ENCODE measurements at places on chromosomes 2 and 18.

GRCh38 chr2:183552716-183553115 lies 428.5 kb downstream of the NUP35 start:
- DNase-seq, result no peak

DNA sequence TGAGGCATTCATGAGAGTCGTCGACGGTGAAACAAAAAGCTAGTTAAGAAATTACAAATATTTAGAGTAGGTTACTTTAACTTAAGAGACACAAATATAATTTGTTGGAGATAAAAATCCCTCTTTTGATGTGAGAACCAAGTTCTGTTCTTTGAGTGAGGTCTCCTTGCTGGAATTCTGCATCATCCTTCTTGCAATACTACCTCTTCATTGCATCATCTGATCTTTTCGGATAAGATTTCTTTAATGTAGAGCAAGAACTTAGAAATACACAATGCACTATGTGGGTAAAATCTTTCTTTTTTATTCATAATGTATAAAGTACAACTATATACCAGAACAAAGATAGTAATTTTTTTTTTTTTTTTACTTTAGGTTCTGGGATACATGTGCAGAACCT lies 118.4 kb downstream of the ARL4C start:
- DNase-seq, result peak; percentile 83

DNA sequence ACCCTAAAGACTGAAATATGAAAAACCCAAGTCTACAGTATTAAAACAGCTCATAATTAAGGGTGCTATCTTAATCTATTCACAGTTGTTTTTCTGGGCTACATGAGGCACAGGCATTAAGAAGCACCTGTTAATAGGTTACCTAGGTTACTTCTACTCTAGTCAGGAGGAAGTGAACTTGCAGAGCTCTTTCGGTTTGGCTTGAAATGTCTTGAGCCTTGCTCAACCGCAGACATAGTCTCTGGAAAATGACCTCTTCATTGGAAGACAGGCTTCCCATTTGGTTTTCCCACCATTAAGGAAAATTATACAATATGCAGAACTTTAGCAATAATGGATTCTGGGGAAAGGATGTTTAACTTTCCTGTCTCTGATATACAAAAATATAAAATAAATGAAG lies 142.3 kb upstream of the KCNJ3 start:
- no peak for DNase-seq

- DNase-seq, result no peak
Measured at GRCh38 chr2:156399224-156399949, 36.8 kb upstream of the GPD2 start.

- peak; percentile 39 for DNase-seq
Measured at GRCh38 chr2:227033471-227034148, 130.4 kb downstream of the COL4A4 start.

DNA sequence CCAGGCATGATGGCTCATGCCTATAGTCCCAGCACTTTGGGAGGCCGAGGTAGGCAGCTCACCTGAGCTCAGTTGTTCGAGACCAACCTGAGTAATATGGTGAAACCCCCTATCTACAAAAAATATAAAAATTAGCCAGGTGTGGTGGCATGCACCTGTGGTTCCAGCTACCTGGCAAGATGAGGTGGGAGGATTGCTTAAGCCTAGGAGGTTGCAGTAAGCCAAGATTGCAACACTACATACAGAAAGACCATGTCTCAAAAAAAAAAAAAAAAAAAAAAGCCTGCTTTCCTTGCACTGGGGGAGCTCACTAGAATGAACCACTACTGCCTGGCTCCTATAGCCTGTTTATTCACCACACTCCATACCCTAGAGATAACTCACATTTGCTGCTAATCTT lies 7.4 kb upstream of the MAT2A start:
- no peak for DNase-seq

DNA sequence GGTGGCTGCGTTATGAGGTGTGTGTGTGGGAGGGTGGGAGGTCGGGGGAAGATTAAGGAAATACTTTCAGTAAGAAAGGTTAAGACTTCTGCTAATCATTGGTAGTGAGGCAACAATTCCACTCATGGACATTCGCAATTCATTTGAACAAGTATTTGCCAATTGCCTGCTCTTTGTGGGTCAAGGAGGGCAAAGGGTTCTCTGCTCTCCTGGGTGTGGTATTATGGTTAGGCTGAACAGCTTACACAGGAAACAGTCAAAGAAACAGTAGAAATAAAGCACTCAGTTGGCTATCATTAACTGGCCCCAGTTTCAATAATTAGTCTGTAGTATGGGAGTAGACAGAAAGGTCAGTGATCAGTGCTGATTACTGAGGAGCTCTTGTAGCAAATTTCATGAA lies 357.0 kb upstream of the FANCL start:
- no peak for DNase-seq

GRCh38 chr2:191748528-191749180 lies 70.7 kb downstream of the NABP1 start:
- DNase-seq, result peak; percentile 44

GRCh38 chr2:238554468-238555315 lies 128.0 kb downstream of the ASB1 start:
- no peak for DNase-seq

DNA sequence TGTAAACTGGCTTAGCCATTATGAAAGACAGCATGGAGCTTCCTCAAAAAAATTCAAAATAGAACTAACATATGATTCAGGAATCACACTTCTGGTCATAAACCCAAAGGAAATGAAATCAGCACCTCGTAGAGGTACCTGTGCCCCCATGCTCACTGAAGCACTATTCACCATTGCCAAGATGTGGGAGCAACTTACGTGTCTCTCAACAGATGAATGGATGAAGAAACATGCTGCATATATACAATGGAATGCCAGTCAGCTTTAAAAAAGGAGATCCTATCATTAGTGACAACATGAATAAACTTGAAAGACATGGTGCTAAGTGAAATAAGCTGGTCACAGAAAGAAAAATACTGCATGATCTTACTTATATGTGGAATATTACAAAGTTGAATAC lies 8.2 kb downstream of the SCTR start:
- no peak for DNase-seq

DNA sequence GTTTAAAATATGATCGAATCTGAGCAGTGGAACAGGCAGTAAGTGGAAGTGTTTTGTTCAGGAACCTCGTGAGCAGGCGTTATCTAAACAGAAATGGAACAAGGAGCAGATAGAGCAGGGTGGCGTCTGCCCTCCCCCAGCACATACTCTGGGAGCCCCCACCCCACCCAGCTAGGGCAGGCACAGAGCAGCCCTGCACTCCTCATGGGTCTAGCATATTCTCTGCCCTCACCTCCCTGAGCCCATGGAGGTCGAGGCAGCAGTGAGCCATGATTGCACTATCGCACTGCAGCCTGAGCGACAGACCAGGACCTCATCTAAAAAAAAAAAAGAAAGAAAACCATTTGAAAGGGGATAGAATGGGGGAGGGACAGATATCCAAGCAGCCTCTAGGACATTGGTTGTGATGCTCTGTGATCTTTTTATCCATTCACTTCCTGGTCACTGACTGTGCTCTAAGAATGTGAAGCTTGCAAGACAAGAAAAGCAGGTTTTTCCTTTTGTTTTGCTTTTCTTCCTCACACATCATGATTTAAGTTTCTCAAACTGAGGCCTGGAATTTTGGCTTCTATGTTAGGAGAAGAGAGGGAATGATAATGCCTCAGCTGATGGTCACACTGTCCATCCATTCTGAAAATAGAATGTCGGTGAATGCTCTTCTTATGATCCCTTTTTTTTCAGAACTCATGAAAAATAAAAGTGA lies 3.1 kb downstream of the MLPH start:
- no peak for DNase-seq

- no peak for DNase-seq
Measured at GRCh38 chr2:208674919-208675318, 268.3 kb downstream of the PTH2R start.
